NCI-H510A (cell line): ENCODE measurements at places on chromosomes 5 and 9.

DNA sequence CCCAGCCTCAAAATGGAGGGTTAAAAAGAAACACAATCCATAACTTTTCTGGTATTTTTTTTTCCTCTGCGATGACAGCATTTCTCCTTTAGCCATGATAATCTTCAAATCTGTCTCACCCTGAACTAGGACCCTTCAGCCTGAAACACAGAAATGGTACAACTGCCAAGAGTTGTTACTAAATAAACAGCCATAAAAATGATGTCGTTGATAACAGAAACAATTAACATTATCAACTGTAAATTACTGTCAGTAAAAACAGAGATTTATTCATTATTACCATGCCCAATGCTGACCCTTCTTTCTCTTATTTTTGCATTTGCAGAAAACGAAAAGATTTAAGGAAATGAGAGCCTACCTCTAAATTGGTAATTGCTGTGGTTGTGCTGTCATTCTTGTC is 19.4 kb upstream of the MIER3 start:
- DNase-seq = no peak

DNA sequence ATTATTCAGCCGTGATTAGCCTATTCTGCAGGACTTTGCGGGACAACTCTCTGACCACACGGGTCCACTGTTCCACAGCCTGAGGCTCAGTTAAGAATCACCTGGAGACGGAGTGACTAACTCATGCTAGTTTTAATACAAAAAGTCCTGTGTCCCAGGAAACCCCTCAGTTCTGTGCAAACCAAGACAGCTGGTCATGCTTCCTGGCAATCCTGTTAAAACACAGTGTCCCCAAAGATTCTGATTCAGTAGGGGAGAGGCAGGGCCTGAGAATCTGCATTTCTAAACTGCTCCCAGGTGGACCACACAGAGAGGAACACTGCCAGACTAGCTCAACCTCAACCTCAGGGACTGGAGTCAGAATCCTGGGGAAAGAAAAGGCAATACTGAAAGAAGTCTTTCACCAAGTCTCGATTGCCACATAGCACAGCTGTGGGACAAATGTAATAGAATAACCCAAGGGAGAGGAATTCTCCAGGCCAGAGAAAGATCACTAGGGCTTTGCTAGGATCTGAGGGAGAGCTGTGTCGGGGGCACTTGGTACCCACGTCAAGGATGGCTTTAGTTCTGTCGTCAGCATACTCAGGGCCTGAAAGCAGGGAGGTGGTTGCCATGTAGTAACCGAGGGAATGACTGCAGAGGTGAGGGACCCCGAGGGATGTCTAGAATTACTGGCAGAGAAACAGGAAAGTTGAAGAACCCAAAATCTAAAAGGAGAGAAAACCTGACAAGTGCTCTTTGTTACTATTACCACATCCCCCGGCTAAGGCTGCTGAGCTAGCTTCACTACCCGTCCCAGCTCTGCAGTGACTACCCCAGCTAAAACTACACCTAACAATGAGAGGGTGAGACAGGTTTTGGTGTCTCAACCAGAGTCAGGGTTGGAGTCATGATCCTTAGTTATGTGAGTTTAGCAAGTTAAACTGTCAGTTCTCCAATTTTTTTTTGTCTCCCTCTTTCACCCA is 8.6 kb downstream of the SUSD1 start:
- no peak for DNase-seq

GRCh38 chr9:100126423-100126822 is 27.4 kb downstream of the INVS start:
- DNase-seq = no peak

DNA sequence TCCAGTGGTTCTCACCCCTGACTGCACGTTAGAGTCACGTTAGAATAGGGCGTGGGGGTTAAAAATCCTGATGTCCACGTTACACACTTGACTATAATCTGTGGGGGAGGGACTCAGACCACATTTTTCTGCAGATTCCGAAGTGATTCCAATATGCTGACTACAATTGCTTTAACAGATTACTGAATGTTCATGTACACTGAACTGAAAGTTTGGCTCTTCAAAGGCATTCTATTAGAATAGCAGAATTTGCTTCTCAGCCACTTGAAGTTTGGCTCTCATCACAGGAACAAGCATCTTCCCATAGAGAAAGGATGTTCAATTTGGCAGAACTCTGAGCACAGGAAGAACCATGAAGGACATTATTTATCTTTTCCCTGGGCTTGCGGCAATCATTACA is 84.5 kb downstream of the HAPLN1 start:
- DNase-seq = no peak

DNA sequence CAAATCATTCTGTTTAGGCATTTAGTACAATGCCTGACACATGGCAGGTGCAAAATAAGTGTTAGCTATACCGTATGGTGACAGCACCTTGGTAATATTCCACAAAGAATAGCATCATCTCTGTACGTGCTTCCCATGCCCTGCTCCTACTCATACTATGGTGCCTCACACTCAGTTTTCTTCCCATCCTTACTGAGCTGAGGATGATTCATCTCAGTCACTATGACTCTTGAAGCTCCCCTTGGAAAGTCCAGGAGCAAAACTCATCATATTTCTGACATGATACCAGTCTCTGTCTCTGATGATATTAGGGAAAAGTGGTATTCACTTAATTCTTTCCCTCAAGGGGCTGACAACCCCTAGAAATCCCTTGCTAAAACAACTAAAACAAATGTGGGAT is 423.3 kb downstream of the EFNA5 start:
- no peak for DNase-seq

DNA sequence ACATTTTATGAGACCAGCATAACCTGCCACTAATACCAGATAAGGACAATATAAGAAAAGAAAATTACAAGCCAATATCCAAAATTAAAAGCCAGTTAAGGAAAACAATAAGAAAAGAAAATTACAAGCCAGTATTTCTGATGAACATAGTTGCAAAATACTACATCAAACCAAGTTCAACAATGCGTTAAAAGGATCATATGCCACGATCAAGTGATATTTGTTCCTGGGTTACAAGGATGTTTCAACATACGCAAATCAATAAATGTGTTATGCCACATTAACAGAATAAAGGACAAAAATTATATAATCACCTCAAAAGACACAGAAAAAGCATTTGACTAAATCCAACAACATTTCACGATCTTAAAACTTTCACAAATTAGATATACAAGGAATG is 431.9 kb downstream of the ELAVL2 start:
- no peak for DNase-seq

- DNase-seq = no peak
These were observed 17.3 kb upstream of the TGFBI start for GRCh38 chr5:136011414-136012001.

DNA sequence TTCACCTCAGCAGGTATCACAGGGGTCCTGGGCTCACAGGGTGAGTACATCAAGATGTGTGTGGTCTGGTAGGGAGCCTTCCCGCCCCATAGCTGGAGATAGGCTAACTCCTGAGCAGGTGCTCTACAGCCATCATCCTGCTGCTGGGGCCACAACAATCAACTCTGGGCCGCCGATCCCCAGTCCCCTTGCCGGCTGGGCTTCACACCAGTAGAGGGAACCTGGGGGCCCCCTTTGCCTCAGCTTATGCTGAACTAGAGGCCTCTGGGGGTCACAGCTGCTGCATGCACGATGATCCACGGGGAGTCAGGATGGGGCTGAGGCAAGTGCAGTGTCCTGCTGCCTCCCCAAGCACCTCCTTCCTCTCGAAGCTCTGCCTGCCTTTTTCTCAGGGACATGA is 46.5 kb downstream of the IRF1 start:
- DNase-seq = no peak

DNA sequence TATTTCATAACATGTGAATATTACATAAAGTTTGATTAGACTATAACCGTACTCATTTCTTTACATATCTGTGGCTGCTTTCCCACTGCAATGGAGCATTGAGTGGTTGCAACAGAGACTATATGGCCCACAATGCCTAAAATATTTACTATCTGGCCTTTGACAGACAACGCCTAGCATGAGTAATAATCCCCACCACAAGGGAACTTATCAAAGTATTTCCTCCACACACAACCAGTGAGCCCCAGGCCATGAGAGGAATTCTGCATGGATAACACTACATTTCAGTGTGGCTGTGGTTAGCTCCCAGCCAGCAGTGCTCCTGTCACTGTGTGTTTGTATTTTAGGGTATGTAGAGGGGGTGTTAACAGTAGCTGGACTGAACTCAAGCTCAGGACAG is 54.8 kb downstream of the FAM81B start:
- DNase-seq = no peak

DNA sequence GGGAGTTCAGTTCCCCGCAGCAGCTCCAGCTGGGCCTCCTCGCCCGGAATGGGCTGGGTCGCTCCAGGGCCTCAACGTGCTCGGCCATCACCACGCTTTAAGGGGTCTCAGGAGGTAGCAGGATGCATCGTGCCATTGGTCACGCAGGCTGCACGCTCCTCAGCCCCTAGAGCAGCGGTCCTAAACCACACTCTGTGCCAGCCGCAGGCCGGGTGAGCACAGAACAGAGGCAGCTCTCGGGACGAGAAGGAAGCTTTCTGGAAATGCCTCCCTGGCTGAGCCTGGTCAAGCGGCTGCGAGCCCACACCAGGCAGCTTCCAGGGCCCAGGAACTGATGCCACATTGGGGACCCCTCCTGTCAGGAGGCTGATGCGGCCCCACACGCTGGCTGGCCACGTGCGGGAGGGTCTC is 39.3 kb upstream of the LPCAT1 start:
- no peak for DNase-seq

DNA sequence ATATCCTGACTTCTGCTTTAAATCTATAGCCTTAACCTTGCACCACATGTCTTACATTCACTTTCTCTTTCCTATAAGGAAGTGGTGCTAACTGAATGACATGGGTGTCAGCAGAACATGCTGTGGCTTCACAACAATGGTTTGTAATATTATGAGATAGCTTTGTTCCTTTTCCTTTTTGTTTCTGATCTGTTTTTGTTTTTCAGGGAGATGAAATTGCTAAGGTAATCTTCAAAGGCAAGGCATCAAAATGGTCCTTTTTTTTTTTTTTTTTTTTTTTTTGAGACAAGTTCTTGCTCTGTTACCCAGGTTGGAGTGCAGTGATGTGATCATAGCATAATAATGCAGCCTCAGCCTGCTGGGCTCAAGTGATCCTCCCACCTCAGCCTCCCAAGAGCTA is 53.6 kb upstream of the RANBP6 start:
- DNase-seq = no peak

- no peak for DNase-seq
These were observed 187.7 kb downstream of the DENND1A start for GRCh38 chr9:123742009-123742767.

DNA sequence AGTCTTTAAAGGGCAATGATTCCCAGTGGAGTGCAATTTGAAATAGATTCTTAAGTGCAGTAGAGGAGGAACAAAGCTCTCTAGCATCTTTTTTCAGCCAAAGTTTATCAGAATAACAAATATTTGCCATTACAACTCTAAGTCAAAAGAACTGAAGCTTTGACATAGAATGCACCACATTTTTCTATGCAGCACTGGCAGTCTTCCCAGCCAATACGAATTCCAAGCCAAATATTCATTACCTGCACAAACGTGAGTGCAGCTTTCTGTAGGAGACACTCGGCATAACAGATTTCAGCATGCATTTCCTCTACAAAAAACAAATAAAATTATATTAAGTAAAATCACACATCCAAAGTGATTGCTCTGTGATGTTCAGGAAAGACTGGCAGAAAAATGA is 103.4 kb downstream of the TTC39B start:
- DNase-seq = no peak

DNA sequence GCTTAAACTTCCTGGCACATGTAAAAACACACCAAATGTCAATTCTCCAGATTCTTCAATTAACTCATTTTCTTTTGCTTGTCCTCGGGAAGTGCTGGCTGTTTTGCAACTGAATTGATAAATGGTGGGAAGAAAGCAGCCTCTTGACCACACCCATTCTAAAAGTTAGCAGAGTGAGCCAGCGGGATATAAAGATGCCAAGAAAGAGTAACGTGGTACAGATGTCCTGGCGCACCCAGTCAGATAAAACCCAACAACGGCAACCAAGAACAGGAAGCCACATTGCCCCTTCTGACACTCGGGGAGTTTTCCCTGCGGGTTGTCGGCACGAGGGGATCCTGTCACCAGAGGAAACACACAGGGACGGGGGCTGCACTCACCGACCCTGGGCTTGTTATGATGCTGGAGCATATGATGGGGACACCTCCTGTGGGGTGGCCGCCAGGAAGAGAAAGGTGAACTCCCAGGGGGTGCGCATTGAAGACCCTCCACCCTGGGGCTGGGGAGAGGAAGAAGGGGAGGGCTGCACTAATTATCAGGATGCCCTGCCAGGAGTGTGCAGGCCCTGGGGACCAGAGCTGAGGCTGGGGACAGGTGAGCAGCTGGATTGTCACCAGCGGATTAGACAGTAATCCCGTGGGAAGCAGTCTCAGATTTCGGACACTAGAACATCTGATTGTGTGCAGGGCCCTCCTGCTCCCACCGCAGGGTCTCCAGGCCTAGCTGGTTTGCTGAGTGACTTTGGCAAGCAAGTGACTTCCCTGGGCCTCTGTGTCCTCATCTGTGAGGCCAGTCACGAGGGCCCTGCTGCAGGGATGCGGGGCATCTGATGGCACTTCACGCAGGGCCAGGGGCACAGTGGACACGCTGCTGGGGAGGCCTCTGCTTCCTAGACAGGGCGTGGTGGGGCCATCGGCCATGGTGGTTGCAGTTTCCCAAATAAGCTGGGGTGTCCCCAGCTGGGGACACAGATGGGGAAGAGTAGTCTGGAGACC is 59.2 kb downstream of the CRB2 start:
- DNase-seq = no peak

DNA sequence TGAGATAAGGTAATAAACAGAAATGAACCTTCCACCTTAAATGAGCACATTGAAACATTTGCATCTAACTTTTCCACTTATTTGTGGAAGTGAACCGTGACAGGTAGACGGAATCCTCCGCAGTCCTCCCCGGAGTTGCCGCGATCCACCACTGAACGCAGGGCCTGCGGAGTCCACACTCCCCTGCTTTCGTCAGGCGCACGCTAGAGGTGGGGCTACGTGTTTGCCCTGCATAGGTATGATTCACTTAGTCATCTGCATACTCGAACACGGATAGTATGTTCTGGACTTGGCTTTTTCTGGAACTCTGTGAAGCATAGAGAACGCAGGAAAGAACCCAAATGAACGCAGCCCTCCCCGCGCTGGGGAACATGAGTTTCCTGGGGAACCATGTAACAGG is 272.8 kb upstream of the IRX4 start:
- no peak for DNase-seq

- DNase-seq = no peak
These were observed 28.9 kb downstream of the GABRG2 start for GRCh38 chr5:162096448-162096847.

GRCh38 chr9:134776080-134776796 is 104.4 kb upstream of the FCN2 start:
- no peak for DNase-seq

- DNase-seq = peak; percentile 50
These were observed at the start of gene PALM2AKAP2 for GRCh38 chr9:109779711-109780452. PALM2AKAP2 (plus strand) TSS chr9:109780198; CDS start chr9:109780489, 291 bp downstream.
